ENCODE measurements at places on chromosomes 1 and 21. TPM values are rescaled to one million over a fixed set of nuclear protein-coding genes. Genes with fewer than 3 reads are reported as not detected.

FCGR3A gene
- polyA plus RNA-seq = 2.4 TPM

TNFRSF9 gene
- 0.27 TPM for polyA plus RNA-seq

NGF gene
- 0.59 TPM for polyA plus RNA-seq

CLDN17 gene
- polyA plus RNA-seq = not detected

INAVA gene
- polyA plus RNA-seq = 13.1 TPM

Data from pancreas (tissue), 10 donors.